ENCODE measurements at places on chromosomes 13 and 19. TPM values are rescaled to one million over a fixed set of nuclear protein-coding genes. Genes with fewer than 3 reads are reported as not detected.

DNA sequence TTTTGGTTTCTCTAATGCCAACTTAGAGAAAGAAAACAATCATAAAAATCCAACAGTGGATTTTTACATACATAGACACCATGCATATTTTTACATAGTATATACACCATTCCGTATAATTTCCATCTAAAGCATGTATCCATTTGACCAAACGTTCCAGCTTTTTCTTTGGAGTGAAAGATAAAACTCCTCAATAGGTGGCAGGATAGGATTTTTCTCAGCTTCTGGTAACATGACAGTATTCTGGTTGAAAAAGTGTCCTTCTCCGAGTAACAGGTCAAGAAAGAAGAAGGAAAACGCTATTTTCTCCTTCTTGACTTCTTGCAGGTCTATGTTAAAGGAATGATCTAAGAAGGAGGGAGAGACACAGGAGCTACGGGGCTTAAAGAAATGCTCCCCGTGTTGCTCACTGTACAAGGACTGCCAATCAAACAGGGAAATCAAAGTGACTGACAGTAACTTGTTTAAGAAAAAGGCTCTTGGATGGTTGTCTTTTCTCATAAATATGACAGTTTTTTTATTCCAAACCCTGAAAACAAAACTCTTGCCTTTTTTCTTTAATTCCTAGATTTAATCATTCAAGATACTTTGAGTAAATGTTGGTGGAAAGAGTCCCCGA, 11.5 kb downstream of the FLT1 start:
- DNase-seq, result no peak

DNA sequence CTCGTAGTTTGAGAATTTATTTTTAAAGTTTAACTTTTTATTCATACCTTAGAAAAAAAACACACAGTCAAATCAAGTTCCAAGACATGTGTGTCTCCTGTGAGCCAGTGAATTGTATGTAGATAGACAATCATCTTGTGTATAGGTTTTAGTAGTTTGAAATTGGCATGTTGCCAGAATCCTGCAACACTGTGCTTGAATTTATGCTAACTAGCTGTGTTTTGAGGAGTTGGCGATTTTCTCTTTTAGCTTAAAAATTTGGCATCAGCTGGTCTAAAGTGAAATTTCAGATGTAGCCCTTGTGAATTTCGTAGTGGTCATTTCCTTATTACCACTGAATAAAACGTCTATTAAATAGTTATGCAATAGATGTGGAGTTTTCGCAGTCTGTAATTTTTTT, 213.2 kb downstream of the ATP8A2 start:
- DNase-seq, result no peak

- DNase-seq, result no peak
Observed at GRCh38 chr13:23440821-23441618, 7.5 kb upstream of the SACS start.

DNA sequence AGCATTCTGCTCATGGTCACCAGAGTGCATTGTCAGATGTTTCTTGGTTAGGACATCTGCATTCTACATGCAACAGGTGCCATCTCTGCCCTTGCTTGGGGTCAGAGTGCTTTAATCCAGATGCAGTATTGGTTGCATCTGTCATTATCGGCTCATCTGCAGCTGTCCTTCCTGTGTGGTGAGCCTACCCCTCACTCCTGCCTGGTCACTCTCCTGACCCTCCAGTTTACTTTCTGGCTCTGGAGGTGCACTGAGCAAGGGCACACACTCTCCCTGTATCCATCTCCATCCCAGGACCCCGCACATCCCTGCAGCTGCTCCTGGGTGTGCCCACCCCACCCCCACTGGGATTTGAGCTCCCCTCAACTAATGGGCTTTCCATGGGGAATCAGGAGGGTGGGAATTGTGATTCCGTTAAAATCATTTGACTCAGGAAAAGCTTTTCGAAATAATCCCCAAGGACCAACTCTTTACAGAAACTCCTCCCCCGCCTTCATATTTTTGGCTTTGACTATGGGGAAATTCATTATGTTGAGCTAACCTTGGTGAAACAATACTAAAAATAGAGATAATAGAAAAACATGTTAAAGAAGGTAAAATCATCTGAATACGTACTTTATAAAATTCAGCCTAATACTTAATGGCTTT, 70.2 kb downstream of the COL4A2 start:
- DNase-seq, result no peak

DNA sequence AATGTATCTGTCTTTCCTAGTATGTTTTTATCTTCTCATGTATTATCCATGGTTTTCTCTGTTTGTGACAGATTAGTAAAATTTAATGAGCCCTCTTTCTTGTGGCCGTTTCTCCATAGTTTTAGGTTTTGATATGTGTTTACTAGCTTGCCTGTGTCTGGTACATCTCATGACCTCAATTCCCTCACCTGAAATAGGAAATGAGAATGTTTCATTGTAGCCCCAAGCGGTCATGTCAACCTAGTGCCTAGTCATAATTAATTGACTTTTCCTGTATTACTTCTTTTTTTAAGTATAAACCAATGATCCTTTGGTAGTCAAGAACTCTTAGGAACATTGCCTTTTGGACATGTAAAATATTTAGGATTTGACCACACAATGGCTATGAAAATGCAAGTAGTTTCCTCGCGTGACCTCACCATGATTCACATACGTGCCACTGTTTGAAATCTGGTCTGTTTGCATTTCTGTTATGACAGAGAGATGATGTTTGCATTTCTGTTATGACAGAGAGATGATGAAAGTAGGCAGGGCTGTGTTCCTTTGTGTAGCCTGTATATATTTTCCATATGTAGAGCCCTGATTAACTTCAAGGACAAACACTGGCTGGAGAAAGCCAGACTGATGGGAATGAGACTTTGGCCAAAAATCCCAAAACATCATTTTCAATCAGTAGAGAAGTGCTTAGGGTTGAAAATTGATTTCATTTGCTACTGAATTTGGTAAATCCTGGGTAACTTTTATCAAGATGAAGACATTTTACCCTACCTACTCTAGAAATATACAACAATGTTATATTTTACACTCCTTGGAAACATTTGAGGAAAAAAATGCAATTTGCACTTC, 104.8 kb downstream of the TNFRSF19 start:
- DNase-seq, result no peak

Gene ZNF443
- total RNA-seq, result 6.0 TPM
